Ammon's horn (tissue), 1 donor: ENCODE measurements at places on chromosomes 12 and 14.
A peak's percentile ranks its signal among the peaks of the same experiment; 100 is the strongest.

DNA sequence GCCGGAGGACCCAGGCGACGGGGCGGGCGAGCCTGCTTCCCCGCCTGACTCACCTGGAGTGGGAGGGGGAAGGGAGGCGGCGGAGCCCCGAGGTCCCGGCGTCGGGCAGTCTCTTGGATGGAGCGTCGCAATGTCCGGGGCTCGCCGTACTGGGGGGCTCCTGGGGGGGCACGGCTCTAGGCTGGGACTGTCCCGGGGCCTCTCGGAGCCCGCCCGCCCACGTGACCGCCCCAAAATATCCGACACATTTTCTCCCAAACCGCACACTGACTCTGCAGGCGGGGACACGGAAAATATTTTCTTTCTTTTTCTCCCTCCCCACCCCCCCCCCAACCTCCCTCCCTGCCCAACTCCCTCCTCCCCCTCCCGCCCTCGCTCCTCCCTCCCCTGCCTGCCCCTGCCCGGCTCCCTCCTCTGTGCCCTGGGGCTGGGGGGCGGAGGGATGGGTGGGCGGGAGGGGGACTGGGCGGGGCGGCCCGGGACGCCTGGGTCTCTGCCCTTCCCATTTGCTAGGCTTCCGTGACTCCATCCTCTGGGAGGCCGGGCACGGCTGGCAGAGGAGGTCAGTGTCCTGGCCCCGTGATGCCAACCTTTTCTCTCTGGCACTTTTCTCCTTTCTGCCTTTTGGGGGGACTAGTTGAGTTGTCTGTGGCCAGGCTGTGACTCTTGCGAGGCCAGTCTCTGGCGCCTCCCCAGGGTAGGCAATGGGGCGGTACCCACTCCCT is at the start of gene RARG:
TSS of gene RARG (minus strand) at position 289 of the 725 bp plus-strand sequence. CDS start 4,664 bp downstream, outside the sequence.
- DNase-seq, result peak; percentile 54

GRCh38 chr14:64508215-64508776 is 3.7 kb downstream of the ZBTB1 start:
- no peak for DNase-seq

DNA sequence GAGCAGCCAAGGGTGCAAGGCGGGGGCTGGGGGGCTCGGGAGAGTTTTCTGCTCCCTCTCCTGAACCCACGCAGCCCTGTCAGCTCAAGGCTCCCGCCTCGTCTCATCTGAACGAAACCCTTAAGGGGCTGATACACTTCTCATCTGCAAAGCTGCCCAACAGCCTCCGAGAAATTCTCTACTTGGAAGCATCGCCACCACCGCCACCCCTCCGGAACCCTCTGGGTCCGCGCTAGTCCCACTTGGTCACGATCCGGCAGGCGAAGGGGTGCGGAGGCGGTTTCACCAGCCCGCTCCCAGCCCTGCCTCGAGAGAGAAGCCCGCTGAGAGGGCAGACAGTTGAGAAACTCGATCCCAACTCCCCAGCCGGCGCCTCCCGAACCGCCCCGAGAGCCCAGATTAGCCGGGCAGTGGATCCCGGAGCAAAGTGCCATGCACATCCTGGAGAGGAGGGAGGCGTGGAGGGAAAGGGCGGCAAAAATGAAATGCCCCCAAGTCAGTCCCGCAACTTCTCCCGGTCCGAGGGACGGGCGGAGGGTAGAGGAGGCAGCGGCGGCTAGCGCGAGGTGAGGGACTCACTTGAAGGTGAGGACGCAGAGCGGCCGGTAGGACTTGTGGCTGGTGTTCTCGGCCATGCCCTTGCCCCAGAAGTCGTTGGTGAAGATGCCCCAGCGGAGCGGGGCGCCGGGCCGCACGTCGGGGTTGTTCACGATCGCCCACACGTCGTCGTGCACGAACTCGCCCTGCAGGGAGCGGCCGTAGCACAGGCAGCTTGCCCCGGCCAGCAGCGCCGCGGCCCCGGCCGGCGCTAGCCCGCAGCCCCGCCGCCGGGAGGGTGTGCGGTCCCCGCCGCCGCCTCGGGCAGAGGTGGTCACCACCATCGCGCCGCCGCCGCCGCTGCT is 620 bp downstream of the TMTC1 start:
- peak; percentile 25 for DNase-seq

DNA sequence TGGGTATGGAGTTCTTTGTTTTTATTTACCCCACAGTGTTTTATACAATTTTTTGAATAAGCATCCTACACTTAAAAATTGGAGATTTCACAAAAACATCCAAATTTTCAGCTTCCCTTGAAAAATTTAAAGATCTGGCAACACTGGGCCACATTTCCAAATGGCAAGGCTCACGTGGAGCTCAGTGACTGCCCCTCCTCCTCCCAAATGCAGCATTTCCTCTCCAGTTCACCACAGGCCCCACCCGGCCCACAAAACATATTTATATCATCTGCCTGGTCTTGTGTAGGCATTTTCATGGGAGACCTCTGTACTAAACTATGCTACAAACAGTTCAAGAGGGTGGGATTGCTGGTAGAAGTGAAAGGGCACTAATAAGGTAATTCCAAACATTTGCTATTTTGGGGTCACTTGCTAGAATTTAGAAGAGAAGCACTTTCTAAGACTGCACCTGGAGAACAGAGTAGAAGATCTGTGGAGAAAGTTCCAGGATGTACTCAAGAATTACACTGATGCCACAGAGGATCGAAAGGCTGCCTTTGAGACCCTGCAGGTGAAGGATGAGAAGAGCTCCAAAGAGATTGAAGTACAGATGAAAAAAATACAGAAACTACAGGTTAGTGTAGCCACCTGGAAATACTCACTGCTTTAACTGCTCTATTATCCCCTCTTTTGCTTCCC is 7.3 kb downstream of the FKBP11 start:
- DNase-seq, result no peak

DNA sequence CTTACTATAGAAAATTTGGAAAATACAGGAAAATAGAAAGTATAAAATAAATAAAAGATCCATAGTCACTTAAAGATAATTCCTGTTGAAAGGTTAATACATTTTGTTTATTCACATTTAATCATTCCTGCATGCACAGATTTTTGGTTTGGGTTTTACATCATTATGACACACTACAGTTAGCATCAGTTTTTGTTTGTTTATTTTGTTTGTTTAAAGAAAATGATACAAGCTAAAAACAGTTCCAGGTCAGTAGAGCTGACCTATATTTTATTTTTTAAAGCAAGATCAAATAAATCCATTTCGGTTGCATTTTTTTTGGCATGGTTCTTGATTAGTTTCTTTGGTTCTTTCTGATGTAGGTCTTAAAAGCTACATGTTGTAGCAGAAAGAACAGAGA is 68.8 kb upstream of the CCDC91 start:
- no peak for DNase-seq

DNA sequence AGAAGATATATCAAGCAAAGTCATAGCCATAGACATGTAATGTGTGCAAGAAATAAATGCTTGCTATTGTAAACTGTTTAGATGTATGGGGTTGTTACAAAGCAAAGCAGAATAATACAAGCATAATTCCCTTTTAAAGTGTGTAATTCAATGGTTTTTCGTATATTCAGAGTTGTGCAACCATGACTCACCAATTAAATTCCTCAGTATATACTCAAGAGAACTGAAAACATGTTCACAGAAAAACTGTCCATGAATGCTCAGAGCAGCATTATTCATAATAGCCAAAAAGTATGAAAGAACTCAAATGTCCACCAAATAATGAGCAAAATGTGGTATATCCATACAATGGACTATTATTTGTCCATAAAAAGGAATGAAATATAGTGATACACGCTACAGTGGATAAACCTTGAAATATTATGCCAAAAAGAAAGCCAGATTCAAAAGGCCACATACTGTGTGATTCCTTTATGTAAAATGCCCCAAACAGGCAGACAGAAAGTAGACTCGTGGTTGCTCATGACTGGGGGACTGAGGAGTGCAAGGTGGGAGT is 9.3 kb downstream of the GXYLT1 start:
- no peak for DNase-seq

DNA sequence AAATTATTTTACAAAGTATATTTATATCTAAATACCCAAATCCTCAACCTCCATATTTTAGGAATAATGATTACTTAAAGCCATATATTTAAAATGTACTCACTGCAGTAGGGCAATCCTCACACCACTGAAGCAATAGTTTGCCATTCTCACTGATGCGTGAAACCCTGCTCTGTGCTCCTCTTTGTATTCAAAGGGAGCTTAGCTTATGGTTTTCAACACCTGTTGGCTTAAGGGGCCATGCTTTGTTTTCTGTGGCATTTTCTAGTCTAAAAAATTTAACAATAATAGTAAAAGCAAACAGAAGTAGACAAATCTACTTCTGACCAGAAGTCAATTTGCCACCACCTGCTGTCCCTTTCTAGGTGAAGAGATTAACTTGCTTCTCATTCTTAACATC is 294.6 kb downstream of the FLRT2 start:
- DNase-seq, result no peak

- no peak for DNase-seq
These were observed 79.2 kb upstream of the CLMN start for GRCh38 chr14:95398630-95399547.

- DNase-seq, result no peak
These were observed 423 bp downstream of the ALDH6A1 start for GRCh38 chr14:74083784-74084276.

DNA sequence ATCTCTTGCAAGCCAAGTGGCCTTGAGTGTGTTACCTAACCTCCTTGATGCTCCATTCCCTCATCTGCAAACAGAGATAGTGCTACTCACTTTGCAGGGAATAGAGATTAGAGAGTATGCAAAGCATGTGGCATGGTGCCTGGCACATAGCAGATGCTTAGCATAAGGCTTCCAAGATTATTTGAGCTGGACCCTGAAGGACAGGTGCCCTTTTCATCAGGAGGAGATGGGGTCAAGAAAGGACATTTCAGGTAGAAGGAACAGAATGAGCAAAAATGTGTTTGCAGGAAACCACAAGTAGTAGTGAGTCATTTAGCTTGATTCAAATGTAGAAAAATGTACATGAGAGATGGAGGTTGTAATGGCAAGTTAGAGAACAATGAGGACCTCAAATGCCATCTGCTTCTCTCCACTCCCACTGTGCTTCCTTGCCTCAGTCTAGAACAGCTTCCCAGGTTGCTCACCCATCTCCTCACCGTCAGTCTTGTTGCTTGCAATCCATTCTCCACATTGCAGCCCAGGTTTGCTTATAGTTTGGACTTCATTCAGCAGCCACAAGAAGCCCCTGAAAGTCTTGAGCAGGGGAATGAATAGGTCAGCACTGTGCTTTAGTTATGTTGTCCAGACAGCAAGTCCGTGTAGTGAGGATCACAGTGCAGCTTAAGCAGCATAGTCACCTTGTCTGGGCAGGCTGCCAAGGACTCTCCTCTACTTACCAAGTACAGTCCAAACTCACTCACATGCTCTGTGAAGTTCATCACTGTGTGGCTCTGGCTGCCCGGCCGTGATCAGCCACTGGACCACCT is 536.3 kb upstream of the CCDC196 start:
- DNase-seq, result no peak

- peak; percentile 15 for DNase-seq
These were observed 105.8 kb downstream of the PAH start for GRCh38 chr12:102811110-102811737.

DNA sequence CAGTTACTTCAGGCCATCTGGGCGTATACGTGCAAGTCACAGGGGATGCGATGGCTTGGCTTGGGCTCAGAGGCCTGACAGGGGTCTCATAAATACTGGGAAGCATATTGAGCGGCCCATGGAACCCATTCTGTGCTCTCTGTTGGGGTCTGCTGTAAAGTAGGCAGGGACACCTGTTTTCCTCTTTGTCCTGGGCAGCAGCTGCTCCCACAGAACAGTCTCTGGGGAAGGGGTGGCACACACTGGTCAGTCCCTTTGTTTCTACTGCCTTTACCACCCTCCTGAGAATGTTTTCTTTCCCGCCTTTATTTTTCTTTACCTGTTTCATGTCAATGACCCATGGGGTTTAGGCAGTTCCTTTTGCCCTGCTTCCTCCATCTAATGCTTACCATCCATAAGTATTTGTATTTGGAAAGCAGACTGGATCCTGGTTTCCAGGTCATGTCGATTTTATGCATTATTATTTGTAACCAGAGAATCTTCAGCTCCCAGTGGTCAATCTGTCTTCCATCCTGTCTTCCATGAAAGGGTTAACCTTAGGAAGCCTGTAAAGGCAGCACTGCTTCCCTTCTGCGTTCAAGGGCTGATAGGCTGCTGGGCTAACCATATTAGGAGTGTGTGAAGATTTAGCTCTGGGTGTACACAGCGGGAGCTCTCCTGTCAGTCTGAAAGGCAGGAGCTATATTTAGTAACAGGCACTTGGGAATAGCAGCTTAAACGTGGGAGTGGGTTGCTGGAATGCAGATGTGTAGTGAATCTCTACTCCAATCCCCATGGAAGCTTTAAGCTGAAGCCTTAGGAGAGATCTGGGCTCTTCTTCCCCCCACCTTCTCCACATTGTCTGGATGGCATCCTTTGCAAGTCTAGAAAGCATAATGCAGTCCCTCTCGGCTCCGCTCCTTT is 124.0 kb downstream of the DYRK2 start:
- peak; percentile 32 for DNase-seq

DNA sequence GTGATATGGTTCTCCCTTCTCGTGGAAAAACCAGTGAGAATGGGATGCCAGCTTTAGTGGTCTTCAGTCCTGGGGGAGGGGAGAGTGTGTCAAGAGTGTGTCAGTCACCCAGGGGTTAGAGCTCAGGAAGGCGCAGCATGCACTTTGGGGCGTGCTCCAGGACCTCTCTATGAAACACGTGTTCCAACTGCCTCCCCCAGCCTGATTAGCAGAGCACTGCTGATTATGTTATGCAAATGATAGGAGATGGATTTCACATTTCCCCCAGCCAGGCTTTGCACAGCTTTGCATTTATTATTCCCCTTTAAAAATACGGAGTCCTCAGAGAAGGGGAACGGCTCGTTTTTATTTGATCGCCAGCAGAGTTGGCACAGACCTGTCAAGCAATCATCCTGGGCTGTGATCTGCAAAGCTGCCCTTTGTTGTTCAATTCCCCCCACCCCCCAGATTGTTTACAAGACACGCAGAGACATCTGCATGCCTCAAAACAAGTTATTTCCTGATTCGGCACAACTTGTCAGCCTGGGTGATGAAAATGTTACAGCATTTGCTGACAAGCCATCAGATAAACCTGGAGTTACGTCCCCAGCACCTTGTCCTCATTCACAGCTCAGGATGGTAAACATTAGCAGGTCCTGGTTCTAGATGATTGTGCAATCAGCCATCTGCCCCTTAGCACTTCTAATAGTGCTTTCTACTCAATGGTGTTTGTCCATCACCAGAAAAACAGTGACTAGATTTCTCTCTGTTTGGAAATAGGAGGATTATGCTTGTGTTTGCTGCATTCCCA is 196.5 kb downstream of the NOVA1 start:
- no peak for DNase-seq

GRCh38 chr14:78851189-78851588 is 681.0 kb downstream of the NRXN3 start:
- DNase-seq, result no peak
